ENCODE measurements at places on chromosomes 12 and 14. TPM values are rescaled to one million over a fixed set of nuclear protein-coding genes. Genes with fewer than 3 reads are reported as not detected.

The KCNC2 gene
- polyA plus RNA-seq, result not detected

The IKZF4 gene
- polyA plus RNA-seq, result not detected

The SCFD1 gene
- 47.3 TPM for polyA plus RNA-seq

The CIDEB gene
- polyA plus RNA-seq, result 81.9 TPM

The NGDN gene
- polyA plus RNA-seq, result 52.3 TPM

The B4GALNT3 gene
- polyA plus RNA-seq, result 0.03 TPM

The RHEBL1 gene
- 16.5 TPM for polyA plus RNA-seq

DNA sequence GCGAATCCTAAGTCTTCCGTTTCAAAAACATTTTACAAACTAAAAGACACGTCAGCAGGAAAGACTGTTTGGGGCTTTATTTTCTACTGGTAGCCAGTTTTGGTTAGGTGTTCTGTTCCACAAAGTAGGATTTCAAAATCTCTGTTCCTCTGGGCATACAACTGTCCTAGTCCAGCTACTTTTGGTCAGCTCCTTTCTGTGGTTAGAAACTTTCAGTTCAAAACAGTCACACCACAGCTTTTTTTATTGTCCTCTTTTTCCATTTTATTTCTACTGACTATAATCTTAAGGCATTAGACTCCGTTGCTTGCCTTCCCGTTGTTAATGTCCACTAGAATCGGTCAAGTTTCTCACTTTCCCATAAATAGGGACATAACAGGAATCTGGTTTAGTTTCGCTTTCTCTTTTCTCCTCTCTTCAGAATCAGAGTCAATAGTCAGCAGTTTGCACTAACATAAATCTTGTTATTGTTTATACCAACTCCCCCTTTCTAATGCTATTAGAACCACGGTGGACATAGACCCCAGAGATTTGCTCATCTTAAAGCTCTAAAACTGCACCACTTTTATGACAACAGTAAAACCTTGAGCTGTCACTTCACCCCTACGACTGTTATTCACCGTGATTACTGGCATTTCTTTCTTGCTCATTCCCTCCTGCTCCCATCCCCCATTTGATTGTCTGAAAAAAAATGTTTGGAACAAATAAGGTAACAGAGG is 41.5 kb upstream of the NPAS3 start:
- peak overlapping the region; percentile 71 for H3K4me3 ChIP-seq
- no peaks in the 10 kb centered on the region for H3K36me3 ChIP-seq
- DNase-seq, result no peak
- H3K27ac ChIP-seq, result no peak overlapping the region
- no peaks in the 10 kb centered on the region for H3K27me3 ChIP-seq

GRCh38 chr14:75077794-75078193 is 8.4 kb downstream of the ZC2HC1C start:
- H3K36me3 ChIP-seq, result peaks cover 5% of the 10 kb centered on the region
- no peaks in the 10 kb centered on the region for H3K27me3 ChIP-seq
- no peak for DNase-seq

DNA sequence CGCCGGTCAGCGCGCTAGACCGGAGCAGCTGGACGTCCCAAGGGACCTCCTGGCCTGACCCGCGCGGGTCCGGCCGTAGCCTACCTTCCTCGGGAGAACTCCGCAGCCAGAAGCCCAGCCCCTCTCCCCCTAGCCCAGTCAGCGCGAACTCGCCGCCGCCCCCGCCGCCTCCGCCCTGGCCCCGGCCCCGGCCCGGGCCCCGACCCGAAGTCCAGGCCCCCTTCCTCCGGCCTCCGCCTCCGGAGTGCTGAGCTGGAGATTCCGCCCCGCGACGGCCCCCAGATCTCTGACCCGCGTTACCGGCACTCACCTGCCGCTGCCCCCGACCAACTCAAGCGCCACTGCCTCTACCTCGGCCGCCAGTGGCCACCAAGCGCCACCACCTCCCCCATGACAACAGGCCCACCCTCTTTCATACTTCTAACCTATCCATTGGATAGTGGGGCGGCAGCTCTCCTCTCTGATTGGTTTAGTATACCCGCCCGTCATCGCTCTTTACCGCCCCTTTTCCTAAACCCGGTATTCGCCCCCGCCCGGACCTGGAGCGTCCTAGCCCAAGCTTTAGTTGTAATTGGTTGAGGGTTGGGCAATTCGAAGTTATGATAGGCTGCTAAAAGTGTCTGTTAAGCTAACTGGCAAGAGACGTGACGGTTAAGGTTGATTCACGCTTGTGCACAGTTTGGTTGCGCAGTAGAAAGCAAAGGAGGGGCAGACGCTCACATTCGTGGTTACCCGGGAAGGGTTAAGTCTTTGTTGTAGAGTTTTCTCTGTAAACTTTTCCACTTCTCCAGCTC is at the start of gene NUMB:
Gene NUMB, minus strand, starts transcription at position 364 of the 794 bp plus-strand sequence. CDS start 102,795 bp downstream, outside the sequence.
- peak within 1 kb of the TSS; percentile 96 for H3K4me3 ChIP-seq
- peak within 1 kb of the TSS; percentile 93 for H3K27ac ChIP-seq
- H3K36me3 ChIP-seq, result no peaks in the 10 kb centered on the region
- DNase-seq, result peak; percentile 98
- peaks cover 10% of the 10 kb centered on the region for H3K27me3 ChIP-seq

DNA sequence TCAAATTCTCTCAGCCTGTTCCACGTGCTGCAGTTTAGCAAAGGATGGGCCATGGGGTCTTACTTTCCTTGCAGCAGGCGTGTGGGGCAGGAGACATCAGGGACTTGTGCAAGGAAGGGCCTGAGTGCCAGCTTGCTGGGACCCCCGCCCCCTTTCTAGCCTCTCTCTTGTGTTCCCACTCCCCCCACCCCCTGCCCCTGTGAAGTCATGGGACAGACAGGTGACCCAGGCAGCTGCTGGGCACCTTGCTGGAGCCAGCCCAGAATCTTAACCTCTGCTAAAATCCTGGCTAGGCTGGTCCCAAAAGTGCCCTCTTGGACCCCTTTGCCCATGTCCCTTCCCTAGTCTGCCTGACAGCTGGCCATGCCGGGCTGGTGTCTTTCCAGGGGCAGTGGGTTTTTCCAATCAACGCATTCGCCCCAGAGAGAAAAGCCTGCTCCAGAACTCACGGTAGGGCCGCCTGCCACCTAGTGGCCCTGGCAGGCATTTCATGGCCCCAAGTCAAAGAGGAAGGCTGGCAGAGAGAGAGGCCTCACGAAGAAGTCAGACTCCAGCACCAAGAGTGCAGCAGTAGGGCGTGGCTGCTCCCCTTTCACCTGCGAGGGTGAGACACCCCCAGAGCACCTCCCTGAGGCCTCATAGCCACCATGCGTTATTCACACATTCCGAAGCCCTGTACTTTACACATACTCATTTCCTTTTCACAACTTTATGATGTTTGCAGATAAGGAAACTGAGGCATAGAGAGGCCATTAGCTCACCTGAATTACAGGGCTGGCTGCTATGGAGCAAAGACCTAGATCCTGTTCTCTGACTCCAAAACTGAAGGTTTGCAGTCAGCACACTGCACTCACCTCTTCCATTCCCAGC is 67.4 kb downstream of the LGMN start:
- H3K27me3 ChIP-seq, result peaks cover 8% of the 10 kb centered on the region
- DNase-seq, result peak; percentile 70
- H3K27ac ChIP-seq, result peak overlapping the region; percentile 88
- H3K36me3 ChIP-seq, result peaks cover 10% of the 10 kb centered on the region

- DNase-seq, result no peak
- H3K27ac ChIP-seq, result no peak overlapping the region
- H3K4me3 ChIP-seq, result no peak overlapping the region
- no peaks in the 10 kb centered on the region for H3K36me3 ChIP-seq
- peaks cover 2% of the 10 kb centered on the region for H3K27me3 ChIP-seq
These were observed 83.1 kb downstream of the KCNMB4 start for GRCh38 chr12:70449074-70449752.

GRCh38 chr12:19909418-19909817 is 458.9 kb upstream of the PDE3A start:
- H3K27me3 ChIP-seq, result no peaks in the 10 kb centered on the region
- no peaks in the 10 kb centered on the region for H3K36me3 ChIP-seq
- H3K4me3 ChIP-seq, result no peak overlapping the region
- peak overlapping the region; percentile 1 for H3K27ac ChIP-seq

DNA sequence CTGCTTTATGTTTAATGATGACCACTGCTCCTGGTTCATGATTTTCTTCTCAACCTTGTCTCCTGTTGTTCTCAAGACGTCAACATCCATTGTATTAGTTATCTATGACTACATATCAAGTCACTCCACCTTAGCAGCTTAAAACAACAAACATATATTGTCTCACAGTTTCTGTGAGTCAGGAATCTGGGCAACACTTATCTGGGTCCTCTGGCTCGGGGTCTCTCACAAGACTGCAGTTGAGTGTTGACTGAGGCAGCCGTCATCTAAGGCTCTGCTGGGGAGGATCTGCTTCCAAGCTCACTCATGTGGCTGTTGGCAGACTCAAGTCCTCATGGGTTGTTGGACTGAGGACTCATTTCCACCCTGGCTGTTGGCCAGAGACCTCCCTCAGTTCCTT is 27.3 kb upstream of the FRS2 start:
- H3K4me3 ChIP-seq, result no peak overlapping the region
- no peak for DNase-seq
- H3K27me3 ChIP-seq, result no peaks in the 10 kb centered on the region

DNA sequence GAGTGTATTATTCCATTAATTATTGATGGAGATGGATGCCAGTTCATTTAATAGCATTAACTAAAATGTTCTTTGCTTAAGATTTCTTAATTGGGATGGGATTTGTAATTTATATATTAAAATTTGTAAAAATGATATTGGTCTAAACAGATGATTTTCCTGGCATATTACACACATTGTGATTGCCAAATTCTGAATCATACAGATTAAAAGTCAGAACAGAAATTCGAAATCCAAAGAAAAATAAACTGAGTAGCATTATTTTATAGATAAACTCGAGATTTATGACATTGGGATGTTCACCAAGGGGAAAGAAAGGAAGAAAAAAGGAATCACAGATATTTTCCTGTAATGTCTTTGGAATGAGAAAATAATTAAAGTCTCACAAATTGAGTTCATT is 481.1 kb downstream of the CCER1 start:
- no peak for DNase-seq
- peaks cover 2% of the 10 kb centered on the region for H3K27me3 ChIP-seq
- no peak overlapping the region for H3K27ac ChIP-seq
- H3K4me3 ChIP-seq, result no peak overlapping the region

- H3K27ac ChIP-seq, result no peak overlapping the region
- H3K36me3 ChIP-seq, result peaks cover 84% of the 10 kb centered on the region
- H3K27me3 ChIP-seq, result peaks cover 2% of the 10 kb centered on the region
- H3K4me3 ChIP-seq, result no peak overlapping the region
- H3K4me1 ChIP-seq, result peaks cover 1% of the 10 kb centered on the region
These were observed 20.9 kb downstream of the OAS2 start for GRCh38 chr12:112998987-112999767.

GRCh38 chr14:32565256-32565655 is 236.2 kb downstream of the AKAP6 start:
- H3K36me3 ChIP-seq, result no peaks in the 10 kb centered on the region
- no peak overlapping the region for H3K27ac ChIP-seq
- peak overlapping the region; percentile 28 for H3K4me3 ChIP-seq
- H3K4me1 ChIP-seq, result peaks cover 15% of the 10 kb centered on the region
- no peak for DNase-seq
- H3K27me3 ChIP-seq, result no peaks in the 10 kb centered on the region

GRCh38 chr12:63232896-63233295 is 81.9 kb upstream of the AVPR1A start:
- H3K27me3 ChIP-seq, result no peaks in the 10 kb centered on the region
- H3K27ac ChIP-seq, result no peak overlapping the region
- no peaks in the 10 kb centered on the region for H3K36me3 ChIP-seq

- H3K36me3 ChIP-seq, result peaks cover 22% of the 10 kb centered on the region
- H3K27ac ChIP-seq, result no peak overlapping the region
- H3K4me1 ChIP-seq, result peaks cover 11% of the 10 kb centered on the region
These were observed 31.4 kb downstream of the PSMC1 start for GRCh38 chr14:90287791-90288190.

DNA sequence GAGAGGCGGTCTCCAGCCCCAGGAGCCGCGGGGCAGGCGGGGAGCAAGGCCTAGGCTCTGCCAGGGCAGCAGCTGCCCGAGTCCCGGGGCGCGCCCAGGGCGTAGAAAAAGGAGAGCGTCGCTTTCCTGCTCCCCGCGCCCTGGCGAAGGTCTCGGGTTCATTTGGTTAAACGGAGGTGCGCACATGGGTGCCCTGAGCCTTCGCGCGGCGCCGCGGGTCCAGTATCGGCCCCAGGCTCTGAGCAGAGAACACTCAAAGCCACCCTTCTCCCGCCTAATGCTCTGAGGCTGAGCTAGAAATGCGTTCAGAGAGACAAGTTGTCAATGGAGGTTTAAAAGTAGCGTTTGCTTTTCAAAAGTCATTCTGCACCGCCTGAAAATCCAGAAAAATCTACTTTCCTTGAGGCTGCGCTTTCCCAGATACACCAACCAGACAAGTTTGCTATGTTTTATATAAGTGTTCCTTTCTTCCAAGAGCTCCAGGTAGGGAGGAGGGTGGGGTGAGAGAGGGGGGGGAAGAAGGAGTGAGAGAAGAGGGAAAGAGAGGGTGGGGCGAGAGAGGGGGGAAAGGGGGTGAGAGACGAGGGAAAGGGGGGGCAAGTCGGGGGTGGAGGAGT is 1.5 kb downstream of the TMEM132C start:
- H3K27me3 ChIP-seq, result peaks cover 15% of the 10 kb centered on the region
- peak overlapping the region; percentile 20 for H3K4me3 ChIP-seq
- peaks cover 3% of the 10 kb centered on the region for H3K4me1 ChIP-seq
- DNase-seq, result no peak
- H3K27ac ChIP-seq, result no peak overlapping the region

DNA sequence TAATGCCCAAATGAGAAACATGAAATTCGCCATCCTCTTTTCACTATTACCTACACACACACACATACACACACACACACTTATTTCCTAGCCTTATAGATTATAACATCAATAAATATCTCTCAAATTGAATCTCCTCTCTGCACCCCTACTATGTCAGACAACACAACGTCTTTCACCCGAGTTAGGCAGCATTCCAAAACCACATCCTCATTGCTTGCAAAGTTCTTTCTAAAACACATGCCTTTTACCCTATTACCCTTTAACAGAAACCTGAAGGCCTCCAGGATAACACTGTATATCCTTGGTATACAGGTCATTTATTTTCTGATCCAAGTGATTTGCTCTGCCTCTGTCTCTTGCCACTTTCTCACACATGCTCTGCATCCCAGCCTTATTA is 56.3 kb downstream of the KCNH5 start:
- H3K27me3 ChIP-seq, result no peaks in the 10 kb centered on the region
- DNase-seq, result no peak
- H3K4me1 ChIP-seq, result no peaks in the 10 kb centered on the region

- no peaks in the 10 kb centered on the region for H3K4me1 ChIP-seq
- no peaks in the 10 kb centered on the region for H3K36me3 ChIP-seq
- H3K4me3 ChIP-seq, result no peak overlapping the region
- DNase-seq, result no peak
These were observed 124.0 kb downstream of the PDE3A start for GRCh38 chr12:20492251-20492760.

DNA sequence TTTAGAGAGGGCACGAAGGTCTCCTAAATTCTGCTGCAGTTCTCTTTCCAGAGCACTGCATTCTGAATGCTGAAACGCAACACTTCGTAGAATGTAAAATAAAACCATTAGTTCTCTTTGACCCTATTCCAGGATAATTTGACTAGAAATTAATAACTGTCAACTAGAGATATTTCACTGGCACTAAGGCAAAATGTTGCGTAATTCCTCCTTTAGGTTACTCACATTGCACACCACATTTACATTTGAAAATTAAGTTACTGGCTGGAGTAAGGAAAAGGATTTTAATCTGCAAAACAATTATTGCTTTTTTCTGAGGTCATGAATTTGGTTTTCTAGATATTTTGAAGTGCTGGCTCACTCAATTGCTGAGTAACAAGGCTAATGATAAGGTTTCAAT is 58.0 kb upstream of the TRHDE start:
- no peak overlapping the region for H3K27ac ChIP-seq
- H3K4me3 ChIP-seq, result no peak overlapping the region
- no peaks in the 10 kb centered on the region for H3K4me1 ChIP-seq
- H3K27me3 ChIP-seq, result no peaks in the 10 kb centered on the region
- DNase-seq, result no peak
- H3K36me3 ChIP-seq, result no peaks in the 10 kb centered on the region

All from immature natural killer cell (primary cell).